ENCODE measurements at places on chromosomes 6 and 20.

DNA sequence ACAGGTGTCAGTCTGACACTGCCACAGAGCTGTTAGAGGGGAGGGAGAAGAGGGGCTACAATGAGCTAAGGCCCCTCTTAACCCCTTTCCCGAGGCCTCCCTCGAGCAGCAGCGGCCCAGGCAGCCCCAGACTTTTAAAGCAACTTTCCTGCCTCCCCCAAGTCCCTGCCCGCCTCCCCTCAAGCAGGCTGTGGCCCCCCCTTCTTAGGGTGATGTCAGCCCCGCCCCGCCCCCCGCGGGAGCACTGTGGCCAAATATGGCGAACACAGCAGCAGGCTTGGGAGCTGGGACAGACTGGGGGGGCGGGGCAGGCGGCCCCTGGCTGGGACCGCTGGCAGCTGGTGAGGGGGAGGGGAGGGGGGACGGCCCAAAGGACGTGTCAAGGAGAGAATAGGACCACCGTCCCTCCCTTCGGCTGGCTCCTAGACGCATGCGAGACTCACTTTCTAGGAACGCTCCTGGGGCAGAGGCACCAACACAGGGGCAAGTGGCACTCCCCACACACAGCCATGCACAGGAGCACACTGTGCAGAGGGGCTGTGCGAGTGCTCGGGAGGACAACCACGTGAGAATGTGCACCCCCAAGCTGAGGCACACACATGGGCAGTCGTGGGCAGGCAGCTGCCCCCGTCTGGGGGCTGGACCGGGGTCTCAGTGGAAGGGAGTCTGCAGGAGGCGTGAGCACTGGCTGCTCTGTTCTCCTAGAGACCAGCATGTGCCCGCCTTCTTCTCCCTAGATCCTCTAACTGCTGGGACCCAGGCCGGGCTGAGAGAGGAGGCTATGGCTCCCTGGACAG is 6.7 kb downstream of the TEAD3 start:
- peak; percentile 85 for DNase-seq

- no peak for DNase-seq
Measured at GRCh38 chr20:63542031-63542559, 4.9 kb upstream of the PTK6 start.

DNA sequence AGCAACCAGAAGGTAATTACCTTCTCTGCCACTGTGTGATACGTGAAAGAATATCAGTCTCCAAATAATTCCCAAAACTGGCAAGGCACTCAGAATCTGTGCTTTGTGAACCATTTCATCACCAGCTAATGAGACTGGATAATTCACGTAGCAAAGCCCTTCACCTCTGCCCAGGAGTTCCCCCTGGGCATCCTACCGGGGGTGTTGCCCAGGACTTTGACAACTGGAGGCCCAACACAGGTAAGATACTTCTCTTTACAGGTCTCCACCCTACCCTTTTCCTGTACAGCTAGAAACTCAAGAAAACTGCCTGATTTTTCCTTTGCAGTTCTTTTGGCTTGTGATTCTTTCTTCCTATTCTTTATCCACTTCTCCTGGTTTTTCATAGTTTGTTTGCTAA is 2.7 kb upstream of the CD24 start:
- no peak for DNase-seq

GRCh38 chr20:38559764-38560163 is 21.2 kb upstream of the ADIG start:
- DNase-seq, result no peak

DNA sequence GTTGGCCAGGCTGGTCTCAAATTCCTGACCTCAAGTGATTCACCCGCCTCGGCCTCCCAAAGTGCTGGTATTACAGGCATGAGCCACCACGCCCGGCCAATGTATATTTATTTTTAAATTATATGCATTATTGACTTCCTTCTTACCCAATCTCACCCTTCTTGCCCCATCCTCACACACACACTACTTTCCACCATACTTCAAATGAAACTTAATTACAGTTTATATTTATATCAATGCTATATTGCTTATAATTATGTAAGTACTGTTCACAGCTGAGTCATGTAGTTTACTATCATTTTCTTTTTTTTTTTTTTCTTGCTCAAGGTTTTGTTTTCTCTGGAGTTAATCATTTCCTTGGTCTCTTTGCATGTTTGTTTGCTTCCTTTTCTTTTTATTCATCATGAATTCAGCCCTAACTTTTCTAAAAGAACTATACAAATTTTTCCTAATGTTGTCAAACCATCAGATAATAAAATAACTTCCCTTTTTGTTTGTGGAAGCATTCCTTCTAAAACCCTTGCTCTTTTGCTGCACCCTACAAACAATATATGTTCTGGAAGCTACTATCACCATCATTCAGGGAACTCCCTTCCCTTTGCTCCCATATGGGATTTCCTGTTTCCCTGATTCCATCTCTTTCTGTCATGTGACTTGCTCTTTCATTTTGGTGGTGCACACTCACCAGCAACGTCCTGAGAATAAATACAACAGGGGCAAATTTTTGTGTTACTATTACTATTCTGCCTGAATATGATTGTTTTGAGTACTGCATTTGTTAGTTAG is 201.7 kb upstream of the SASH1 start:
- DNase-seq, result no peak

- DNase-seq, result no peak
Measured at GRCh38 chr6:2531426-2532215, 219.1 kb downstream of the MYLK4 start.

DNA sequence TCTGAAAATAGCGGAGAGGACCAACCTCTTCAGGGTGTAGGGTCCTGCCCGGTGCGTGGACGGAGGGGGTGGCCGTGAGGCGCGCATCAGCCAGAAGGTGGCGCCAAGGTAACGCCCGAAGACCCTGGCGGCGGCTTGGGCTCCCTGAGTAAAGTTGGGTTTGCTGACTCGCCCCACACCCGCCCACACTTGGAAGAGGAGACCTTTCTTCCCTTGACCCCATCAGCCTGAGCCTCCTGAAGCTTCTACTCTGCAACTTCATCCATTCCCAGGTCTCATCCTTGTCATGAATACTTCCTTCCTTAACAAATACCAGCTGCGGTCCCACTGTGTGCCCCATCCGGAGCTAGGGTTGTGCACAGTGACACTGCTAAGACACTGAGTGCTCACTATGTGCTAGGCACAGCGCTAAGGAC is 14.6 kb downstream of the CD40 start:
- peak; percentile 73 for DNase-seq

GRCh38 chr6:39313526-39314272 is 520 bp downstream of the KCNK17 start:
- DNase-seq, result no peak

DNA sequence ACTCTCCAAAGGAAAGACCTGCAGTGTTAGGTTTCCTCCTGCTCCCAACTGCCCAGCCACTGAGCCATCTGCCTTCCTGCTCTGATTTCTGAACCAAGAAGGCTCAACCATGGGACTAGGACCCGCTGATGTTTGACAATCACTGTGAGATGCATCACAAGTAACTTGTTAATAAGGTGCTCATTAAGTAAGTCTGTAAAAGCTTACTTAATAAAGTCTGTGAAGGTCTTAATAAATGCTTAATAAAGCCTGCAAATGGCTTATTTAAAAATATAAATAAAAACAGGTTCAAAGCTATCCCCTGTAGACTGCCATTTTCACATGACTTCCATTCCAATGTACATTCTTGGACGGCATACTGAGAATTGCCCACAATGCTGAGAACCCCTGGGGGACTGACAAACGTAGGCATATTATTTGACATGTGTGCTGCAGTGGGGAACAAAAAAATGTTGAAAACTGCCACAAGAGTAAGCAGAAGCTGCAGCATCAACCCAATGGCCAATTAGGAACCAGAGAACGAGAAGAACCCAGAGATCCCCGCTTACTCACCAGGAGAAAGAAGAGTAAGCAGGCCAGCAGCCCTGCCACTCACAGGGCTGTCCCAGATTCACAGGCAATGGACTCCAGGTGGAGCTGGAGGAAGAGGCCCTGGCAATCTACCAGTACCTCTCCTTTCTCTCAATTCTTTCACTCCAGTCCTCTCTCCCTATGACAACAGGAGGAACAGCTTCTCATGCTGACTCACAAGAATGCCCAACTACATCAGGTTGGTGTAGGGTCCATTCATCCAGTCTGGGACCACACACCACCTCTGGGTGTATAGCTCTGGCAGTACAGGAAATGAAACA is 19.5 kb downstream of the KIF13A start:
- no peak for DNase-seq

- DNase-seq, result no peak
Measured at GRCh38 chr6:36160147-36160760, 29.9 kb downstream of the MAPK13 start.

- no peak for DNase-seq
Measured at GRCh38 chr20:40770564-40771307, 81.7 kb upstream of the MAFB start.

- DNase-seq, result peak; percentile 22
Measured at GRCh38 chr6:5379647-5380242, 118.4 kb downstream of the FARS2 start.

DNA sequence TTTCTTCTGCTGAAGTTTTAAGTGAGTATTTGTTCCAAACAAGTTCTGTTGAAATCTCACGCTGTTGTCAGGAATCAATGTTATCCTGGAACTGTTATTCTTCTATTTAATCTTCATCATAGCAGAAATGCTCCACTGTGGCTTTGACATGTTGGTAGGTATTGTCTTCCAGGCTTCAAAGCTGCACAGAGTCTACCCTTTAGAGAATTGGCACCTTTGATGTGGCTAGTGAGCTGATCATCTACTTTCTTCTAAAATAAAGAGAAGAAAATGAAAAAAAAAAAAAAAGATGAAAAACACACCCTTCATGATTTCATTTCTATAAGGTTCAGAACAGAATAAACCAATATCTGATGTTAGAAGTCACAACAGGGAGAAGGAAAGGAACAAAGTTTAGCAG is 5.8 kb upstream of the ZSCAN23 start:
- DNase-seq, result no peak

DNA sequence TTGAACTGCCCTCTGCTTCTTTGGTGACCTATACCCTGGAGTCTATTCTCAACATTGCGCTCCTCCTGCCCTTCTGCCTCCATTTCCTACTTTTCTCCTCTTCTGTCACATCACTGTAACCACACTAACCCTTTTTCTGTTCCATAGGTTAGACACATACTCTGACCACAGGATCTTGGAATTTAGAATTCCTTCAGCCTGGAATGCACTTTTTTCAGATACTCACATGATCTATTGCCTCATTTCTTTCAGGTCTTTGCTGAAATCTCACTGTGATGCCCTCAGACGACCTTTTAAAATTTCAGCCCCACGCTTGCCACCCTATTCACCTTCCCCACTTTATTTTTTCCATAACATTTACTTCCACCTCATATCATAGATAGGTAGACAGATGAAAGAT is 5.1 kb downstream of the VNN1 start:
- no peak for DNase-seq

GRCh38 chr20:16005915-16006493 is 567.2 kb downstream of the KIF16B start:
- DNase-seq, result no peak

GRCh38 chr20:59752101-59752586 is 147.8 kb downstream of the PHACTR3 start:
- DNase-seq, result no peak

DNA sequence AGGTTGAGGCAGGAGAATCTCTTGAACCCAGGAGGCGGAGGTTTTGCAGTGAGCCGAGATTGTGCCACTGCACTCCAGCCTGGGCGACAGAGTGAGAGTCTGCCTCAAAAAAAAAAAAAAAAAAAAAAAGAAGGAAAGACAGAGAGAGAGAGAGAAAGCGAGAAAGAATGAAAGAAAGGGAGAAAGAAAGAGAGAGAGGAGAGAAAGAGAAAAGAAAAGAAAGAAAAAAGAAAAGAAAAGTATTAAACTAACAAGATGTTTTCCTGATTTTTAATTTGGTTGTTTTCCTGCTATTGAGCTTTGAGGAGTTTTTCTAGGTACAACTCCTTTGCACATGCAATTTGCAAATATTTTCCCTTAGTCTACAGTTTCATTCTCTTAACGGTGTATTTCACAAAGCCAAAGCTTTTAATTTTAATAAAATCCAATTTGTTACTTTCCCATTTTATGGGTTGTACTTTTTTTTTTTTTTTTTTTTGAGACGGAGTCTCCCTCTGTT is 10.8 kb upstream of the TRERF1 start:
- DNase-seq, result no peak

GRCh38 chr6:108952776-108953486 is 104.7 kb downstream of the ARMC2 start:
- DNase-seq, result no peak
